ENCODE measurements at places on chromosomes 6 and 20.
A peak's percentile ranks its signal among the peaks of the same experiment; 100 is the strongest.

DNA sequence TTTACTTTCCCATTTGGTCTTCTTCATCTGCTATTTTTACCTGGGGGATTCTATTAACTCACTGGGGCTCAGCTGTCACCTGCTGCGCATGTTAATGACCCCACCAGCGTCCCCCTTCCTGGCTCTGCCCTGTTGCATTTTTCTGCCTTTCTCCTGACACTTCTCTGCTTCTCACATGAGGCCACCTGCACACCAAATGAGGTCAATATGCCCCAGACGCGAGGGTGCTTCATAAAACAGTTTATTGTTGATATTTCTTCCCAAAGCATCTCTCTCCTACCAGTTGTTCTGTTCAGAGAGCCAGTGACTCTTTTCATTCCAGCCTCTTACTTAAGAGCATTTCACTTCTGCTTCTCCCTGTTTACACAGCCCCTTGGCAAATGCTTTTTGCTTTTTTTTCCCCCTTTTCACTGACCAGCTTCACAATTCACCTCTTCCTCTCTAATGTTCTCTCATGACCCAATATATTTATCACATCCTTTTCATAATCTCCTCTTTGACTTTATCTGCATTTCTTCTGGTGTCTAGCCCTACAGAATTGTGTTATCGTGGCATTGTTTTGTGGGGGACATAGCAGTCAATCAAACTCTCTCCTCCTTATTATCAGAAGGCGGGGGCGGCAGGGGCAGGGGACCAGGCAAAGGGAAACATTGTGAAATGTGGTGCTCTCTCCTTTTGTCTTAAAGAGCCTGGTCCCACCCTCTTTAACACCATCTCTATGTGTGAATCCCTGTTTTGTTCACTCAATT, 545.8 kb upstream of the CITED2 start:
- DNase-seq, result no peak
- H3K36me3 ChIP-seq, result no peaks in the 10 kb centered on the region
- no peak overlapping the region for H3K27ac ChIP-seq
- no peak overlapping the region for H3K4me3 ChIP-seq
- no peaks in the 10 kb centered on the region for H3K27me3 ChIP-seq

- peak overlapping the region; percentile 100 for H3K27ac ChIP-seq
- H3K4me1 ChIP-seq, result no peaks in the 10 kb centered on the region
- DNase-seq, result no peak
- H3K27me3 ChIP-seq, result no peaks in the 10 kb centered on the region
Observed at GRCh38 chr6:163416557-163417253, 2.2 kb downstream of the QKI start.

GRCh38 chr6:1481286-1481685, 91.9 kb downstream of the FOXF2 start:
- no peaks in the 10 kb centered on the region for H3K4me1 ChIP-seq
- H3K27me3 ChIP-seq, result no peaks in the 10 kb centered on the region
- no peak for DNase-seq
- H3K27ac ChIP-seq, result no peak overlapping the region
- no peak overlapping the region for H3K4me3 ChIP-seq
- H3K36me3 ChIP-seq, result no peaks in the 10 kb centered on the region

DNA sequence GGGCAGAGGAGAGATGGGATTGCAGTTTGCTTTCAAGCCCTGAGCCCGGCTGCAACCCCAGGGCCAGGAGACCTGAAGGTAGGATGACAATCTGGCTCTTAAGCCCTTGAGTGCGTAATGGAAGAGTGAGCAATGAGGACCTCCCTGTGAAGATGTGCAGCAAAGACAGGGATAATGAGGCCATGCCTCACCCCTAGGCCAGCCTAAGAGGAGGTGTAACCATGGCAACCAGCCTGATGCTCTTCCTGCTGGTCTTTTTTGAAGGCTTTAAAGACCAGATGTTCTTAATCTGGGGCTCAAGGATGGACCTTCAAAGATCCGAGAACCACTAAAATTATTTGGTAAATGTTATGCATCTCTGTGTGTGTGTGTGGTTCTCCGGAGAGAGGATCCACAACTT, 8.2 kb downstream of the ARHGAP40 start:
- no peaks in the 10 kb centered on the region for H3K36me3 ChIP-seq
- no peaks in the 10 kb centered on the region for H3K4me1 ChIP-seq
- no peaks in the 10 kb centered on the region for H3K27me3 ChIP-seq
- H3K27ac ChIP-seq, result no peak overlapping the region

DNA sequence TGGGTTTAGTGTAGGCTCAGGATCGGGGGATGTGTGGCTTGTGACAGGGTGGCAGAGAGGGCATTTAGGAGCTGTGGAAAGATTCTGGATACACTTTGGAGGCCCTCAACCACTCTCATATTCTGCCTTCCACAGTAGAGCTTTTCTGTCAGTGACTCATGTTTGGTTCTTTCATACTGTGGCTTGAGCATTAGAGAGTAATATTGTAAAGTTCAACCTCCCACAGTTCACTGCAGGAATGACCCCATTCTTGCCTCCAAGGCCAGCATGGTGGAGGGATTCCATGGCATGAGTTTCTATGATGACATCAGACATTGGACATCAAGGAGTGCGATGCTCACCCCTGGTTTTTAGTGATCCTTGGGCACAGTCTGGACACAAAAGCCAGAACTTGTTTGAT, 50.9 kb downstream of the DTD1 start:
- DNase-seq, result no peak
- no peaks in the 10 kb centered on the region for H3K36me3 ChIP-seq
- no peaks in the 10 kb centered on the region for H3K4me1 ChIP-seq
- H3K27me3 ChIP-seq, result no peaks in the 10 kb centered on the region

DNA sequence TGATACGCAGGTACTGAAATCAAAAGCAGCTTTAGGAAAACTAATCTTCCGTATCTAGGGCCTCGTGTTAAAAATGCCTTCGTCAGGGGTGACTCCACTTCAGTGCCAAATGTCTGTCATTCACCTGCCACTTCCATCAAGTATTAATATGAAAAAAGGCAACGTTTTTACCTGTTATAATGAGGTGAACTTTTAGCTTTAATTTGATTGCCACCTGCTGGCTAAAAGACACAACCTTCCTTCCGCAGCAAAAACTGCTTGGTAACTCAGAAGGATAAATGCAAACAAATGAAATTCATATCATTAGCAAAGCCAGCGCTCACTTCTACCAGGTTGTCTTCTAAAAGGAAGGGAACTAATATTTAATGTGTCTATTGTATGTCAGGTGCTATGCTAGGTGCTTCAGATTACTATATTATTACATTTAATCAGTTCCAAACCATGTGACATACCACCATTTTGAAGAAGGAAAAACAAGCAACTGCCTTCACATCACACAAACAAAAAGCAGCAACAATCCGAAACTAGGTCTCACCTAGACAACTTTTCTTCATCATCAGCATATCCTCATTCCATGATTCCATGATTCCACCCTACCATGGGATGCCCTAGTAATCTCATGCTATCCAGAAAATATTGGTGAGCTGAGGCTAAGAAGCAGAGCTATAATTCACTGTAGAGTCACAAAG, 20.6 kb upstream of the ARHGAP18 start:
- no peaks in the 10 kb centered on the region for H3K27me3 ChIP-seq
- no peak overlapping the region for H3K4me3 ChIP-seq
- no peak overlapping the region for H3K27ac ChIP-seq
- no peak for DNase-seq
- no peaks in the 10 kb centered on the region for H3K36me3 ChIP-seq
- peaks cover 6% of the 10 kb centered on the region for H3K4me1 ChIP-seq

- no peak overlapping the region for H3K27ac ChIP-seq
- H3K4me1 ChIP-seq, result peaks cover 22% of the 10 kb centered on the region
- DNase-seq, result no peak
- H3K27me3 ChIP-seq, result no peaks in the 10 kb centered on the region
- no peak overlapping the region for H3K4me3 ChIP-seq
Observed at GRCh38 chr20:17884307-17885003, 84.1 kb downstream of the SNX5 start.

DNA sequence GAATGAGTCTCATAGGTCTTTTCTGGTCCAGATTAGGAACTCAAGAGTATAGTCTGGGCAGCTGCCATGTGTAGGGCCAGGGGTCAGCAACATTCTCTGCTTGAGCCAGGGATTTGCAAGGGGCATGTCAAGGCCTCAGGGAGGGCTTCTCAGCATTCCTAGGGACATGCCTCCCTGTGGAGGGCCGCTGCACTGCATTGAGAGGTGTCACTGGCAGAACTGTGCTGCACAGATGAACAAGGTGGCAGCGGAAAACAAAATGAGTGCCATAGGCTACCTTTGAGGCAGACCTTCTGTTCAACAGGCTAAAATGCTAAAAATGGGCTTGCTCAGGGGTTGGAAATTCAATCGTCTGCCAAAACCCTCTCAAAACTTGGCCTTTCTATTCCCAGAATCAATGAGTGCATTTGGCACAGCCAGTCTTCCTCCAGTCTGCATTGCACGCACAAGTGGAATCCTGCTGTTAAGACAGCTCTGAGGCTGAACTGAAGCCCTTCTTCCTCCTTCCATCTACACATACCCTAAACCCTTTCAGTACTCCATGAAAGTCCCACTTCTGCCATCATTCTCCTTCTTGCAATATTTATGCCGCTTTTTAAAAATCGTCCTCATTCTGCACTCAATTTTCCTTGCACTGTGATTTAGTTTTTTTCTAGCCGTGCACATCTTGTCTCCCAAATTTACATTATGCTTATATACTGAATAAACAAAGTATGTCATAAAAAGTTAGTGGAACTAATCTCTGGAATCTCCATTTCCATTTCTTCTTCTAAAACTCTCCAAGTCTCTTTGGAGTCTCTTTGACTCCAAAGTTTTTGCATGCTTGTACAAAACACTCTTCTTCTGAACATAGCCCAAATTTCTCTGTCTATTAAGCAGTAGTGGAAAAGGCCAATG, 51.7 kb downstream of the SLC26A8 start:
- no peaks in the 10 kb centered on the region for H3K4me1 ChIP-seq
- no peaks in the 10 kb centered on the region for H3K36me3 ChIP-seq
- H3K27ac ChIP-seq, result no peak overlapping the region
- H3K27me3 ChIP-seq, result no peaks in the 10 kb centered on the region
- no peak for DNase-seq

DNA sequence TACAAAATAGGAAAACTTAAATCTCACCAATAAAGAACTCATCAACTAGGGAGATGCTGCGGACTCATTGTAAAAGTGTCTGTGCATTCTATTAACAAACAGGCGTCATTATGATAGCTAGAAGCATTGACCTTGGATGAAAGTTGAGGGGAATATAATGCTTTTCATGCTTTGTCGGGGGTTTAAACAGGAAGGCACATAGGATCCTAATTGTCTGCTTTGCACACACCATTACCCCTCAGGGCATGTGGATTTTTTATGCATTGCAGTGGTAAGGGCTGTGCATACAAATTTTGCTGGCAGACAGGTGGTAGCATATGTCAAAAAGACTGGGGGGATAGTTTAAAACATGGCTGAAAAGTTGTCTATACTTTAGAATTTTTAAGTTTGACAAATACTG, 447.9 kb upstream of the PLCB4 start:
- no peaks in the 10 kb centered on the region for H3K36me3 ChIP-seq
- no peak overlapping the region for H3K27ac ChIP-seq
- no peaks in the 10 kb centered on the region for H3K27me3 ChIP-seq
- no peak for DNase-seq
- H3K4me3 ChIP-seq, result no peak overlapping the region

DNA sequence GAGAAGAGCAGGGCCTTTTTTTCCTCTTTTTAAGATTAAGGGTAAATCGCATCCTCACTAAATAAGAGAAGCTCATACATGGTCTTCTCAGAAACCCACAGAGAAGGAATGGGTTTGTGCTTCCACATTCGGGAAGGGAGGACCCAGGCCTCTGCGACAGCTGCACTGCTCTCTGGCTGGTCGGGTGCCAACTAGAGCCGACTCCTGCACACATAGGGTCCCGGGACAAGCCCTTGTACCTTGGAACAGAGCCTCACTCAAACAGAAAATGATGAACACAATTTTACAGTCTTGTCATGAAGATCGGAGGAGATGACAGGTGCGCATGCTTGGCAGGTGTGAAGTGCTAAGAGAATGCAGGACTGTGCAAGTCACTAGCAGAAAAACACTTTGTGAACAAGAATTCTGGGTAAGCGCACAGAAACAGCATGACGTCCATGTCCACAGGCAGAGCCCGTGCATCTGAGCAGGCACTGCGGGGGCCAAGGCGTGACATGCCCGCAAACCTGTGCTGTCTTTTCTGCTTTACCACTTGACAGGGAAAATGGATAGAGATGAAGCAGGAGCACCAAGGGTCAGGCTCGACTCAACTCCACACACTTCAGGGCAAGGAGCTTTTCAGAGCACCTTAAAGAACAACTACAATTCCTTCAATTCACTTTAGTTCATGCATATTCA, 101.0 kb upstream of the MPC1 start:
- no peak for DNase-seq
- H3K27ac ChIP-seq, result no peak overlapping the region
- H3K4me3 ChIP-seq, result no peak overlapping the region
- H3K4me1 ChIP-seq, result peaks cover 6% of the 10 kb centered on the region
- no peaks in the 10 kb centered on the region for H3K27me3 ChIP-seq

- H3K4me1 ChIP-seq, result no peaks in the 10 kb centered on the region
- H3K4me3 ChIP-seq, result no peak overlapping the region
- no peaks in the 10 kb centered on the region for H3K27me3 ChIP-seq
- H3K36me3 ChIP-seq, result no peaks in the 10 kb centered on the region
- H3K27ac ChIP-seq, result no peak overlapping the region
Observed at GRCh38 chr6:134436950-134437349, 119.0 kb upstream of the SGK1 start.

DNA sequence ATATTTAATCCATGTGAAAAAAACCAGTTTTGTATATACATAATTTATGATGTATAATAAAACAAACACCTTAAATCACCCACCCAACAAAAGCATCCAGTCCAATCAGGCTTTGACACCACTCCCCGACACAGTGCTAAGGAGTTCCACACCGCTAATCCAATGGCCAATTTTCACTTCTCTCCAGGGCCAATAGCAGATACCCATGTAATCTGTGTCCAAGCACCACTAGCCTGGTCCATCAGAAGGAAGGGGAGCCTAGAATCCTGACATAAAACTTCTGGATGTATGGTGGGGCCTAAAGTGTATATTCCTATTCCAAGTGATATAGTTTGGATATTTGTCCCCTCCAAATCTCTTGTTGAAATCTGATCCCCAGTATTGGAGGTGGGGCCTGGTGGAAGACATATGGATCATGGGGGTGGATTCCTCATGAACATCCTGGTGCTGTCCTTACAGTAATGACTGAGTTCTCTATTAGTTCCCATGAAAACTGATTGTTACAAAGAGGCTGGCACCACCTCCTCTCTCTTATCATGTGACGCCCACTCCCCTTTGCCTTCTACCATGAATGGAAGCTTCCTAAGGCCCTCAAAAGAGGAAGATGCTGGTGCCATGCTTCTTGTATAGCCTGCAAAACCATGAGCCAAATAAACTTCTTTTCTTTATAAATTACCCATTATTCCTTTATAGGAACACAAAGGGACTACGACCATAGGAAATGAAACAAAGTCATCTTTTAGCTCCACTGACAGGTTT, 20.8 kb downstream of the RALGAPA2 start:
- H3K27me3 ChIP-seq, result no peaks in the 10 kb centered on the region
- no peak overlapping the region for H3K4me3 ChIP-seq
- H3K4me1 ChIP-seq, result no peaks in the 10 kb centered on the region
- no peak overlapping the region for H3K27ac ChIP-seq
- no peaks in the 10 kb centered on the region for H3K36me3 ChIP-seq

- H3K27me3 ChIP-seq, result no peaks in the 10 kb centered on the region
- H3K36me3 ChIP-seq, result no peaks in the 10 kb centered on the region
- no peak overlapping the region for H3K27ac ChIP-seq
- DNase-seq, result no peak
- H3K4me1 ChIP-seq, result no peaks in the 10 kb centered on the region
Observed at GRCh38 chr6:106161311-106161874, 75.3 kb downstream of the PRDM1 start.

GRCh38 chr6:163608204-163608644, 193.7 kb downstream of the QKI start:
- H3K36me3 ChIP-seq, result no peaks in the 10 kb centered on the region
- no peak overlapping the region for H3K4me3 ChIP-seq
- no peak overlapping the region for H3K27ac ChIP-seq
- DNase-seq, result peak; percentile 46

Measured in right atrium auricular region (tissue), 2 donors.